ENCODE measurements at places on chromosomes 2 and 18. TPM values are rescaled to one million over a fixed set of nuclear protein-coding genes. Genes with fewer than 3 reads are reported as not detected.
A peak's percentile ranks its signal among the peaks of the same experiment; 100 is the strongest.

- peaks cover 2% of the 10 kb centered on the region for H3K36me3 ChIP-seq
- H3K27me3 ChIP-seq, result no peaks in the 10 kb centered on the region
- no peak overlapping the region for H3K27ac ChIP-seq
- no peak for DNase-seq
- H3K4me1 ChIP-seq, result no peaks in the 10 kb centered on the region
Measured at GRCh38 chr2:143968360-143968759, 551.6 kb downstream of the ZEB2 start.

DNA sequence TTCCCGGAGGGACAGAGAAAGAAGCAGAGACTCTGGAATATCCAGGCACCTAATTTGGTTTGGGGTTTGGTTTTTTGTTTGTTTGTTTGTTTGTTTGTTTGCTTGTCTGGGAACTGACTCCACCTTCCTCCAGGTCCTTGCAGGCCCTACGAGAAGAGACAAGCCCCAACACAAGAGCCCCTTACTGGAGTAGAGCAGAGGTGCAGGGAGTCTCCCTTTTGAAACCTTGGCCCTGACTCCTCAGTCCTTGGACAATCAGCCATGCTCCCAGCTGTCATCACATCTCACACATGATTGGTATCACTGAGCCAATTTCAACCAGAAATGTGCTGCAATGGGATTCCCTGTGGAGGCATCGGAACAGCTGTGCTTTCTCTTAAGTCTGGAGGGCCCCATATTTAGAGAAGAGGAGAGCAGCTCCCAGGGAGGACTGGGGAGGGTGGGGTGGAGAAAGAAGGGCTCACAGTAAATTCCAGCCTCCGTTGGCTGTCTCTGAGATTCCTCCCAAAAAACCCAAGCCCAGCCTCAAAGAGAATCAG lies 279.9 kb upstream of the NCKAP5 start:
- peaks cover 5% of the 10 kb centered on the region for H3K27me3 ChIP-seq
- H3K4me3 ChIP-seq, result no peak overlapping the region
- no peak overlapping the region for H3K27ac ChIP-seq
- DNase-seq, result peak; percentile 80

DNA sequence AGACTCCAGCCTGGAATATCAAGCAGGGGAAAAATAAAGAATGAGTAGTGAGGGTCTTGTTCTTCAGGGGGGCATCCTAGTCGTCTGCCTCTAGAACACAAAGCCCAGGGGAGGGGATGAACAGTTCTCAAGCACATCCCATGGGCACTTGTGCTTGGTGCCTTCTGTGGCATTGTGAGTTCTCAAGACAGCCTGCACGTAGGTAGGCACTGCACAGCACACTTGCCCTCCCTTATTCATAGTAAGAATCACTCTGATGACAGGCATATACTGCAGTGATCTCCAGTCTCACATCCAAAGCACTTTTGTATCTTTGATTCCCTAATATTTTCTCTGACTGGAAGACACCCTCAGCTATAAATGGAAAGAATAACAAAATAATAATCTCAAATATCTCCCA lies 104.7 kb upstream of the CNGA3 start:
- H3K36me3 ChIP-seq, result no peaks in the 10 kb centered on the region
- H3K27me3 ChIP-seq, result no peaks in the 10 kb centered on the region
- DNase-seq, result no peak
- H3K27ac ChIP-seq, result no peak overlapping the region
- H3K4me3 ChIP-seq, result no peak overlapping the region

- H3K4me3 ChIP-seq, result no peak overlapping the region
- DNase-seq, result peak; percentile 96
- H3K27me3 ChIP-seq, result no peaks in the 10 kb centered on the region
Measured at GRCh38 chr2:237326266-237327171, 87.4 kb downstream of the COL6A3 start.

The ARHGAP28 gene
- total RNA-seq, result 26.1 TPM

- H3K27ac ChIP-seq, result no peak overlapping the region
- no peaks in the 10 kb centered on the region for H3K27me3 ChIP-seq
- no peak for DNase-seq
- no peaks in the 10 kb centered on the region for H3K4me1 ChIP-seq
- H3K4me3 ChIP-seq, result no peak overlapping the region
Measured at GRCh38 chr18:36685580-36685979, 143.2 kb downstream of the TPGS2 start.
